Hematopoietic multipotent progenitor cell (in vitro differentiated cells): ENCODE measurements at places on chromosomes 1 and 21.

- DNase-seq: no peak
Measured at GRCh38 chr1:228064741-228065542, 17.6 kb upstream of the ARF1 start.

DNA sequence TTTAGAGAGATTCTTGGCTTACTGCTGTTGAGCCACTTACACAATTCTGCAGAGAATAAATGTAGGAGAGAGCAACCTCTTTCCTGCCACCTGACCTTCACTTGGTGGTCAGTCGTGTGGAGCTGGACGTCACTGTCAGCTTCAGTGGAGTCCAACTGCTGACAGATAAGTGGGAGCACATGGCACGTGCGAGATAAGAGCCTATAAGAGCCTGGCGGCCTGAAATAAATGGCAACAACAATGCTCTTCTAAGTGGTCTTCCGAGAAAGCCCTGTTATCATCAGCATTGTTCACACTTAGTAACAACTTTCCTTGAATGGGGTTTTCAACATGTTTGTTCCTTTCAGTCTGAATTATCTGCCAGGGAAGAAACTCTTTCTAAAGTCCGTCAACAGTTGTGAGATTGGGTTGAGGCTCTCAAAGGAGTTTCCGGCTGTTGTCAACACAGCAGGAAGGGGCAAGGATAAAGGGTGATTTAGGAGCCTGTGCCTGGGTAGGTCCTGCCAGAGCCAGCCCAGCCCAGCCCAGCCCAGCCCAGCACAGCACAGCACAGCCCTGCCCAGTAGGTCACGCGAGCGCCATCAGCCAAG is 57.2 kb upstream of the RUNX1 start:
- no peak for DNase-seq

- no peak for DNase-seq
Measured at GRCh38 chr1:156064615-156065014, 3.7 kb downstream of the RAB25 start.

- DNase-seq: no peak
Measured at GRCh38 chr1:52635321-52636089, 2.5 kb downstream of the SHISAL2A start.

GRCh38 chr1:224430511-224431113 is 4.0 kb downstream of the WDR26 start:
- DNase-seq: peak; percentile 73

GRCh38 chr1:206935491-206936067 is 10.7 kb downstream of the PIGR start:
- peak; percentile 77 for DNase-seq

GRCh38 chr1:236524142-236524894 is 536 bp downstream of the LGALS8 start:
- DNase-seq: peak; percentile 77

GRCh38 chr1:198056255-198056654 is 100.5 kb upstream of the NEK7 start:
- no peak for DNase-seq

DNA sequence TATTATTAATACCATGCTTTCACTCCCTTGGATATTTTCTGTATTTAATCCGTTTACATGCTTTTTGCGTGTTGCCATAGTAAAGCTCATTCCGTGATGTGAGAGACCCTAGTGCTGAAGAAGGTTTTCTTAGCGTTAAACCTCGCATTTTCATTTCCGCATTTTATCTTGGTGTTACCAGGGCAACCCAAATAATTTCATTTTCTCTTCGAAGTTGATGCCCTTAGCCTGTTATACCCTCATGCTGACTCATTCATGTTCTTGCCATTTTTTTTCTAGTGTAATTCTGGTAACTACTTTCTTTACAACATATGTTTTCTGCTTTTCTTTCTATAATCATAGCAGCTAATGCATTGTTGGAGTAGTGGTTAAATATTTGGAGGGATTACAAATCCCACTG is 37.2 kb downstream of the LRRC8C start:
- no peak for DNase-seq

DNA sequence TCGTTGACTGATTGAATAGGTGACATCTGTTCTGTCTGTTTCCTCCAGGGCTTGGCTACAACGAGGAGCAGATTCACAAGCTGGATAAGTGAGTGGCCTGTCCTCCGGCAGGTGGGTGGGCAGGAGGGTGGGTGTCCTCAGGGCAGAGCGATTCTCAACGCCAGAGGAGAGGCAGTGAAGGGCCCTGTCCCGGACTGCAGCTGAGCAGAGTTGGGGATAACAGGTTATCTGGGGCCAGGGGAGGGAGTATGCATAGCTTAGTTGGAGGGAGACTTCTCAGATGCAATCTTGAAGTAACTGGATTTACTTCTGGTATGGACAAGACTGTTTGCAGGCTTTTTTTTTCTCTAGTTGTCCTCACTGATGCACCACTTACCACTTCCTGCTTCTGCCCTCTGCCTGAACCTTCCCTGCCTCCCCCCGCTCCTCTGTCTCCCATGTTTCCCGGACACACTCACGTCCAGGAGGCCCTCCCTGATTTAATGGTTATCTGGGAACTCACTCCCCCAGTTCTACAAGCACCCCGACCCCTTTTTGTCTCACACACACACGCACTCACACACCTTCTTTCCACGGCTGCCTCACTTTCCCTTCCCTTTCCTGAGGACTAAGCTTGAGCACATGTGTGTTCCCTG is 16.4 kb upstream of the RASSF5 start:
- DNase-seq: no peak

DNA sequence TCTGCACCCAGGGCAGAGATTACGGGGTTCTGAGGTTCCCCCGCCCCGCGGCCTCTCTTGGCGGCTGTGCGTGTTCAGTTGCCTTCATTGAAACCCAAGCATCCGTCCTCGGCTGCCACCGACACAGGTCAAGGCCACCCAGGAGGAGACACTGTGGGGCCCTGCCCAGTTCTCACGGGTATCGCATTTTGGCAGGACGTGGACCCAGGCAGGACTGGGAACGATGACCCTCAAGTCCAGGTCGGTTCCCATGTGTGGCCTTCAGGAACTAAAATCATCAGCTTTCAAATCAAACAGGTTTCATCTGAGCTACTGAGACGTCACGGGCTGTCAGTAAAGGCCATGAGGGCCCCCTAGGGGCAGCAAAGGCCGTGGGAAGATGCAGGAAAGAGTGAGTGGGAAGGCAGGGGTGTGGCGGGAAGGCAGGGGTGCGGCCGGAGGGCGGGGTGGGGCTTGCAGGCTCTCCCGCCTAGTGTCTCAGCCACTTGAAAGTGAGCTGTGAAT is 7.0 kb upstream of the C1orf174 start:
- no peak for DNase-seq

- peak; percentile 82 for DNase-seq
Measured at GRCh38 chr1:107897438-107898345, 67.3 kb downstream of the VAV3 start.

DNA sequence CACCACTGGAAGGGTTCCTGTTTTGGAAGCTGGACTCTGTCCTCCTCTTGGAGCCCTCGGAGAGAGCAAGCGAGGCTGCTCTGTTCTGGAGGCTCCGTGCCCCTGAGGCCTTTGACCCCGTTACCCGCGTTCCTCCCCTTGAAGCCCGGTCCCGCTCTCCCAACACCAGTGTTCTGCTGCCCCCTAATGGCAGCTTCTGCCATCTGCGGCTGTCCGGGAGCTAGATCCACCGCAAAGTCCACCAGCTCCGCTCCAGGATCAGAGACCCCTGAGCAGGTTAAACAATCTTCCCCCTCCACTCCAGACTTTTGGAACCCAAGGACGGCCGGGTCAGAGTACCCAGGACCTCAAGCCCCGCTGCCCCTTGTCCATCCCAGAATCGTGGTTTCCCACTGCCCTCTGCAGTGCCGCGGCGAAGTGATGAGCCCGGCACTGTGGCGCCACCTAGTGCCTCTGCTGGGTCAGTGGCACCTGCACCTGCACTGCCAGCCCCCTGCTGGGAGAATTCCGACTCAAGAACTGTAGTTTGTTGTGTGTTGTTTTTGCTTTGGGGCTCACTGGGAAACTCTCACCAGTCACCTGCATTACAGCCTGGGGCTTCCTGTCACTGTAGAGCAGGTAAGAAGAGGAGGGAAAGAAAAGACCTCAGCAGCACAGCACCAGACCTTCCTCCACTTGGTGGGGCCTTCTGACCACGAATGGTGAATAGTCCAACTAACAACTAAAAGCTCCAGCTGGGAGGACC is 63.5 kb upstream of the NFASC start:
- peak; percentile 92 for DNase-seq

DNA sequence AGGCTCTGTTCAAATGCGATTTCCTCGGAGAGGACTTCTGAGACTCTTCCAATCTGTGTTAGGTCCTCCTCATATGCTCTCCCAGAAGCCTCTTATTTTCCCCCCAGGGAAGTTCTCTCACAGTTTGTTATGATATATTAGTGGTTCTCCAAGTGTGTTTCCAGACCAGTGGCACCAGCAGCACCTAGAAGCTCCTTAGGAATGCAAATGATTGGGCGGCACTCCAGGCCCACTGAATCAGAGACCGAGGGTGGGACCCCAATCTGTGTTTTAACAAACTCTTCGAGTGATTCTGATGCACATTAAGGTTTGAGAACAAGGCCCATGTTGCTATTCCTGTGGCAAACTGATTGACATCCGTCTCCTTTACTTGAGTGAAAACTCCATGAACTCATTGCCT is 63.0 kb downstream of the NMNAT2 start:
- DNase-seq: no peak

DNA sequence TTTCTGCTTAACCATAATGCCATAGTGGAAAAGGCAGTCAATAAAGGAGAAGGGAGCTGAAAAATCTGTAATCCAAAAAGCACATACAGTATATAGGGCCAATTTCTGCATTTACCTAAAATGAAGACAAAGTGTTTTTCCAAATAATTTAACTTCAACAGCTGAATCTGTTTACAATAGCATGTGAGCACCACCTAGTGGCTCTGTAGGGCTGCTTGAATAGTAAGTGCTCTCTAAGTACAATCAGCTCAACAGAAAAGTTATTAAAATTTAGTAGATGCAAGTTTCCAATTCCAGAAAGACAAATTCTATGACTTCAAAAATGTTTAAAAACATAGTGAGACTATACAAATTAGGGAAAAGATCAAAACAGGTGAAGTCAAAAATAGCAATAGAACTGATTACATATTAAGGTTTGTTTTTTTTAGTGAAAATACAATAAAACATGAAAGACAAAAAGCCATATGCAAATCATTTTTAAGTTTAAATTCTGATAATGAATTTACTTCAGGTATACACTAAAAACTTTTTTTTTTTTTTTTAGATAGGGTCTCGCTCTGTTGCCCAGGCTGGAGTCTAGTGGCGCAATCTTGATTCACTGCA is 220.0 kb downstream of the SETD4 start:
- peak; percentile 5 for DNase-seq

- DNase-seq: no peak
Measured at GRCh38 chr1:224276771-224277487, 53.0 kb downstream of the NVL start.

- DNase-seq: no peak
Measured at GRCh38 chr1:54795841-54796468, 5.2 kb downstream of the TTC22 start.

- DNase-seq: no peak
Measured at GRCh38 chr1:21822349-21822748, 10.3 kb downstream of the LDLRAD2 start.

DNA sequence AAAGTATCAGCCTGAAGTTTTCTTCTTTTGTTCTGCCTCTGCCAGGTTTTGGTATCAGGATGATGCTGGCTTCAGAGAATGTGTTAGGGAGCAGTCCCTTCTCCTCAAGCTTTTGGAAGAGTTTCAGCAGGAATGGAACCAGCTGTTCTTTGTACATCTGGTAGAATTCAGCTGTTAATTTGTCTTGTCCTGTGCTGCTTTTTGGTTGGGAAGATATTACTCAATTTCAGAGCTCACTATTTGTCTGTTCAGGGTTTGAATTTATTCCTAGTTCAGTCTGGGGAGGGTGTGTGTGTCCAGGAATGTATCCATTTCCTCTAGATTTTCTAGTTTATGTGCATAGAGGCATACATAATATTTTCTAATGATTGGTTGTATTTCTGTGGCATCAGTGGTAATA is 12.8 kb downstream of the ZNF678 start:
- DNase-seq: no peak

DNA sequence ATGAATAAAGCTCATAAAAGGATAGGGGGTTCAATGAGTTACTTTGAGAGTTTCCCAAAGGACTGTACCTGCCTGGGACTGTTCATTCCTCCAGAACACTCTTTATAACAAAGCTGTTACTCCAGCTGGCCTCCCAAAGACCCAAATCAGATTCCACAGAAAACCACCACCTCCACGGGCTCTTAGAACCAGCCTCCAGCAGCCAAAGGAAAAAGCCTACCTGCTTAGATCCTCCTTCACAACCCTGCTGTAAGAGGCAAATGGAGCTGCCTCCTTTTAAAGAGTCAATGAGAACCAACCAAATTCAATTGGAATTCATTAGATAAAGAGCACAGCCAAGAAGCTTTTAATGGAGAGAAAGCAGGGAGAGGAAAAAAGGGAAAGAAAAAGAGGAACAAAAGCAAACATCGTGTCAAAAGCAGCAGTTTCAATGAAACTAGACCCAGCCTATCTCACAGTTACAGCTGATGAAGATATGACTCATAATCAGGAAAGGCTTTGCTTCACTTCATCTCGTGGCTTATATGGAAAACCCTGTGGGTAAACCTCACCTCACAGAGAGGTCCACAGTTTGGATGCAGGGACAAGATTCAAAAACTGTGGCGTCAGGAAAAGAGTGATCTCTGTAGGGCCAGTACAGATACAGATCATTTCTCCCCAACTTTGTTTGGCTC is 27.8 kb upstream of the FMO4 start:
- peak; percentile 33 for DNase-seq

- DNase-seq: no peak
Measured at GRCh38 chr1:20962576-20963258, 175.6 kb upstream of the HP1BP3 start.

DNA sequence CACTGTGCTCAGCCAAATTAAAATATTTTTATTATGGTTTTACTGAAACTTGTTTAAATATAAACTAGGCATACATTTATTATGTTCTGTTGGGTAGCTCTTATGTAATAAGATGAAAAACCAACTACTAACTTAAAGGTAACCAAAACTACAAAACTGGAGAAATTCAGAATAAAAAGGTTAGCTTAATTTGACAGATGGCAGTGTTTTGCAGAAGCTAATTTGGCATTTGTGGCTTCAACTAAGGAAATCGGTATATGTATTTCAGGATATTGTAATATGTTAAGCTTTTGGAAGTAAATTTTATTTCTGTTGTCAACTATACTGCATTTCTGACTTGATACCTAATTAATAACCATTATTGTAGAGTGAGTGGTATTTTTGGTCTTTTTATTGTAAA is 18.8 kb downstream of the USP25 start:
- no peak for DNase-seq
